ENCODE measurements at places on chromosomes 2 and 18.
A peak's percentile ranks its signal among the peaks of the same experiment; 100 is the strongest.

DNA sequence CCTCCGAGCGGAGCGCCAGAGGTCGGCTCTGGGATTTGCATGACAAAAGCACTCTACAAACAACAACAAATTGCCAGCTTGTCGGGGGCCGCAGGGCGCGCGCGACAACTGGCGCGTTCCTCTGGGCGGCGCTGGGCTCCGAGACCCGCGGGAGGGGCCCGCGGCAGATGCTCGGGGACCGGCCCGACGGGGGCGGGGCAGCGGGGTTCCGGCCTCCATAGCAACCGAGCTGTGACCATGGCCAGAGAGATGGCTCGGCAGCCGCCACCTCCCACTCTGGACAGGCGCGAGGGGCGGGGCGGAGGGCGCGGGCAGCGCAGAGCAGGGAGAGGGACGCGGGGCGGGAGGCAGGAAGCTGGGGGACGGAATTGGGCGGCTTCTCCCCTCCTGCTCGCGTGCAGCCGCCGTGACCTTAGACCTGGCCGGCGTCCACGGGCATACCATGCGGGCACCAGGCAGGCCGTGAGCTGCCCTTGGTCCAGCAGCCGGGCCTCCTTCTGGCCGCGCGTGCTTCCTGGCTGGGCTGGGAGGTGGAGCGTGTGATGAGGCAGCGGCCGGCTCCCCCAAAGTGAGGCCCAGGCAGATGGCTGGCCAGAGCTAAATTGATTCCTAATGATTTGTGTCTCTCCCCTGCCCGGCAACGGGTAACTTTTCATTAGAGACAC lies 171.5 kb downstream of the CELF4 start:
- DNase-seq, result peak; percentile 77

DNA sequence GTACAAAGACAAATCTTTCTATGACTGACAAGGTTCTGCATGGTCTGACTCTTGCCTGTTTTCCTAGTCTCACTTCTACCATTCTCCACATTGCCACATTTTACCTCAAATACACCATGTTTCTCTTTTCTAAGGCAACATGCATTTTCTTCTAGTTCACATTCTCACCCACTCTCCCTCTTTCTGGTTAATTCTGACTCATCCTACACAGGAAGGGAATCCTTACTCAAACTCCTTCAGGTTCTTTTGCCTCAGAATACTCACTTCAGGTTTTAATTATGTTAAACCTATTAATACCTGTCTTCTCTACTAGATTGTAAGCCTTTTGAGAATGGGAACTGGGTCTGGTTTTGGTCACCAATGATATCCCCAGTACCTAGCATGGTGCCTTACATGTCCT lies 47.2 kb downstream of the MAP2 start:
- no peak for DNase-seq

DNA sequence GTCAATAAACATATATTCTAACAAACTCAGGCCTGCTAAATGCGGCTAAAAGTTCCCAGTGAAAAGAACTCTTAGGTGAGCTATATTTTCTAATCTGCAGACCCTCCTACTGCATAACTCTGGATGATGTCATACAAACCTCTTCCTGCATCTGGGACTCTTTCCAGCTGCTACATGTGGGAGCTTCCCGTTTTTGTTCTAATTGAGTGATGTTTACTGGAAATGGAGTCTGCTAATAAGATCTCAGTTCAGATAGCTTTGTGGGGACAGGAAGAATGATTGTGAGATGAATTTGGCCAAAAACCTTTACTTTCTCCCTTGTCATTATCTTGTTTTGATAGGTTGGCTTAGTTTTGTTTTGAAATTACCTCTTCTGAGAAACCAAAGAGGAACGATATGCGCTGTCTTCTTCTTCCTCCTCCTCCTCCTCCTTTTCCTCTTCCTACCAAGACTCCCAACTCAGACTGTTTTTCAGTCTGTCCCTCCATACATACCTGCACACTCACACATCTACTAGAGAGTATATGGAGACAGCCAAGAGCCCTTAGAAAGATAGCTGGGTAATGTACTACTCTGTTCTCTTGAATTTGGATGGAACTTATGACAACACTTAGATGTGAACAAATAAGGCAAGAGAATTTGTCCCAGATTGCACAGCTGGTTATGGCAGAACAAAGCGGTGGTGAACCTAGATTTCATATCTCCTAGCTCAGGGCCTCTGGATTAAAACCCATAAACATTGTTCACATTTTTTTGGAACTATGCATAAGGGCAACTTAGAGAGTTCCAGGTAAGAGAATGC lies 39.8 kb upstream of the AAK1 start:
- DNase-seq, result no peak

GRCh38 chr2:48075631-48076030 lies 169.3 kb upstream of the FBXO11 start:
- DNase-seq, result no peak

GRCh38 chr2:74004212-74005182 lies 19.8 kb downstream of the TET3 start:
- DNase-seq, result no peak

DNA sequence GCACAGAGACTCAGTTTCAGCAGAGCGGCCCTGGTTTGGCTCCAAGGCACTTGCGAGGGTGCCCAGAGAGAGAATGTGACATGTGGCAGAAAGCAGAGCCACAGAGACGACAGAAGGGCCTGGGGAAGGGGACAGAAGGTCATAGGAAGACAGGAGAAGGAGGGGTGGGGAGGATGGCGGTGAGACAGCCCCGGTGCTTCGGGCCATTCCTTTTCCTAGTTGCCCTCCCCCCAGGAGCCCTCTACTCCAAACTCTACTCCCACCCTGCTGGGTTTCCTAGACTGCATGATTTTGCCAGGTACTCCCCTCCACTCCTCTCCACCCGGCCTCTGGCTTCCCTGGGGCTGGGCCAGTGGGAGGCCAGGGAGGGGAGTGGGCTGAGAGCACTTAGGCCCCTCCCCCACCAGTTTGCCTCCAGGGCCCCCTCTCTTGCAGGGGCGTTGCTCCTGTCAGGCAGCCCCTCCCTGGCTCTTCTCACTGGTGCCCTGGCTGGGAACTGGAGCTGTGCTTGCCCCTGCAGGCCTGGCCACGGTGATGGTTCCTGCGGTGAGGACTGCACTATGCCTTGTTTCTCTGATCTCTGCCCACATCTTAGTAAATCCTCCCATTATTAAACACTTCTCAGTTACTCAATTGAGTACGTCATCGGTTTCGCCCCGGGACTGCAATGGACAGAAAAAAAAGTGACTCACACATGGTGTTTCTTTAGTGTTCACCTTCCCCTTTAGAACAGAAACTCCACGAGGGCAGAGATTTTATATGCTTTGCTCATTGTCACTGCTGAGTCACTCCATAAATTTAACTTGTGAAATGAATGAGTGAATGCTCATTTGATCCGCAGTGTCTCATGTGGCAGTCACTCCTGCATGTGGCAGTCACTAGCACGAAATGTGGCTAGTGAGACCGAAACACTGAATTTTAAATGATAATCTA lies 58.7 kb upstream of the SP3 start:
- DNase-seq, result peak; percentile 17

- DNase-seq, result no peak
Measured at GRCh38 chr2:145394181-145394580, 874.3 kb upstream of the ZEB2 start.

DNA sequence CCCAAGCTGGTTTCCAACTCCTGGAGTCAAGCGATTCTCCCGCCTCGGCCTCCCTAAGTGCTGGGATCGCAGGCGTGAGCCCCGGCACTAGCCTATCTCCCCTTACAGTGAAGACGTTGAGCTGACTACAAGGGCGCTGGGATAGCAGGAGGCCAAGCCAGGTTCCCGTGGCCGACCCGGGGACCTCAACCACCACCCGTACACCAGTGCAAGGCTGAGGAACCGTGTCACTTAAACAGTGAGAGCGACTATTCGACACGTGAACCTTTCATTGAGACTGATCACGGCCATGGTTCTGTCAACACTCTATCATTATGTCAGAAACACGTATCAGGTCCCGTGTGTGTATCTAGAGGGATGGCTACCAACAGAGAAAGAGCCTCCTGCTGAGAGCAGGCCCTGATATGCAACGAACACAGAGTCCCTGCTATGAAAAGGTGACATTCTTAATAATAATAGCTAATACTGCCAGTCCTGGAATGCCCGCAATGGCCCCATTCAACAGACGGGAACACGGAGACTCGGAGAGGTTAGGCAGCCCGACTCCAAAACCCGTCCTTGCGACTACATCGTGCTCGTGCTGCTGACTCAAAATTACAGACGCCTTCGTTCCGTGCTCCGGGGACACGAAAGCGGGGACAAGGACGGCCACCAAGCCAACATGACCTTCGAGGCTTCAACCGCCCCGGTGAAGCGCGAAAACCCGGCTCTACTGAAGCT lies 833 bp downstream of the AFG3L2 start:
- DNase-seq, result peak; percentile 29

DNA sequence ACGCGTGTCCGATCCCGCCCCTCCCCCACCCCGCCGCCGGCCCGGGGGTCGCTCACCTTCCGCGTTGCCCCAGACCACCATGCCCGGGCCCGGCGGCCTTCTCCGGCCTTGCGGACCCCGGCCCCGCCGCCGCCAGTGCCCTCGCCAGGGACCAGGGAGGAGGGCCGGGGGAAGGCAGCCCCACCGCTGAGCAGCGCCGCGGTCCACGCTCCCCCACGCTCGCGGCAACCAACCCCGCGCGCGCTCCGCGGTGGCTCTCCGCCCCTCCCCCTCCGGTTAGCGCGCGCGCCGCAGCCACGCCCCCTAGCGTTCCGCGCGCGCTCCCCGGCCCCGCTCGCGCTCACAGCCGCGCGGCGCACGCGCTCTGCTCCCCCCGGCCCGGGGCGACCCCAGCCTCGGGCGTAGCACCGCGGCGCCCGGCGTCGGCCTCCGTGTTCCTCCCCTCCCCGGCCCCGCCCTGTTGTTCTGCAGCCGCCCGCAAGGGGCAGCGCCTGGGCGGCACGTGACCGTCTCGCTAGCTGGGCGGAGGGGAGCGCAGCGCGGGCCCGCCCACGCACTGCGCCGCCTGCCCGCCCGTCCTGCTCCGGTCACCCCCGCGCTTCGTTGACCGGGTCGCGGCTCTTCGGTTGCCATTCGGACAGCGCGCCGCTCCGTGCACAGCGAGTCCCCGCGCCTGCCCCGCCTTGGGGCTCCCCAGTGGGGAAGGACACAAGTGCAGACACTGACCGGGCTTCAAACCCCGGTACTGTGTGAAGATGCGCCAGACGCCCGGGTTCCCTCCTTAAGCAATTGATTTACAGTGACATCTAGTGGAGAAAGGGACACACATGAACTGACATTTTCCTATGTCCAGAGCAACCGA lies at the start of gene REV1:
TSS of gene REV1 (minus strand) at position 257 of the 862 bp plus-strand sequence. CDS start 25,042 bp downstream, outside the sequence.
- peak; percentile 97 for DNase-seq

GRCh38 chr2:155377931-155378444 lies 679.5 kb downstream of the KCNJ3 start:
- DNase-seq, result no peak

DNA sequence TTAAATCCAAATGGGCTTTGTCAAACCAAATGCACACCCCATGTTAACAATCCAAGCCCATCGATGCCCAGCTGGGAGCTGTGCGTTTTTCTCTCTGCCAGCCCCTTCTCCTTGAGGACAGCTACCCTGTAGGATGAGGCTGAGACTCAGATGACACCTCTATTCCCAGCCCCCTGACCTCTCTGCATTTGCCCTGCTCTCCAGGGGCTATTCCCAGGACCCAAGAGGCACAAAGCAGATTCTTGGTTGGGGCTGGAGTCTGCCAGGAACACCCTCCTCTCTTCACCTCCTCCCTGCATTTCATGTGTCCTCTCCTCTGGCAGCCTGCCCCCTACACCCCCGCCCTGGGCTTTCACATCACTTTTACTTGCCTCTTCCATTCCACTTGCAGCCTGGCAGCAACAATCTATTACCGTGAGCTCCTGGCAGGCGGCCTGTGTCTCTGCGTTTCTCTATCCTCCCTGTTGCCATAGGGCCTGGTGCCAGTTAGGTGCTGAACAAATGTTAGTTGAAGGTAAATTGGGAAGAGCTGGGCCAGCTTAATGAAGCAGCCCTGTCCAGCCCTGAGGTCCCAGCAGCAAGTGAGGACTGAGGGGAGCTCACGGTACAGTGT lies 51.8 kb downstream of the ADD2 start:
- DNase-seq, result no peak

GRCh38 chr2:219574484-219575311 lies 2.6 kb downstream of the INHA start:
- peak; percentile 30 for DNase-seq

DNA sequence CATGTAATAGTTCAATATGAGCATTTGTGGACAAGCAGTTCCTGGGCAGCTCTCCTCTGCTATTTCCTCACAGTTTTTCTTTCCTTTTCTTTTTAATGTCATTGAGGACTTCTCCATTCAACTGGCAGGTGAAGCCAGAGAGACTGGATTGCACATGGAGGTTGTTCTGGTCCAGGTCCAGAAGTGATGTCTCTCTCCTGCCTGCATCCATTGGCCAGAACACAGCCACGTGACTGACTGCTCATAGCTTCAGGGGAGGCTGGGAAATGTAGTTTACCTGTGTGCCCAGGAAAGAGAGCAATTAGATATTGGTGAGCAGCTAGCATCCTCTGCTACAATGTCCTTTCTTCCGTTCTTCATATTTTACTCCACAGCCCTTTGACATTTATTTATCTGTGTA lies 20.2 kb upstream of the ADAM23 start:
- DNase-seq, result no peak

GRCh38 chr2:119629323-119629825 lies 49.6 kb upstream of the TMEM177 start:
- DNase-seq, result no peak

GRCh38 chr2:6073191-6074088 lies 381.3 kb downstream of the SOX11 start:
- DNase-seq, result peak; percentile 87

DNA sequence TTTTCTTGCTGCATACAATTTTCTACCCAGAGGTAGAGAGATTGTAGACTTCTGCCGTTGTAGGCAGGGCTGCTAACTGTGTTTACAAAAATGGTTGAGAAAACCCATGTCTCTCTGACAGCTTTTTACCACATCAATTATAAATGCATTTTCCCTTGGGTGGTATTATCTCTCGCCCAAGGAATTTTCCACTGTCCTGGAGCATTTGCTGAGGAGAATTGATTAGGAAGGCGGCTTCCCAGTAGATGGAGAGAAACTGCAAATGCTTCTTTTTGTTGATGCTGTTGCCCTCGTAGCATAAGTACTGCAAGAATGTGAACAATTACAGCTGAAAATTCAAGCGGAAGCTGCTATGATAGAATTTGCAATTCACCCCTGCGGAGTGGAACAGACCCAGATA lies 1007.7 kb upstream of the KLHL29 start:
- DNase-seq, result no peak

- DNase-seq, result no peak
Measured at GRCh38 chr2:29276151-29276550, 160.9 kb downstream of the CLIP4 start.

GRCh38 chr2:106839849-106840595 lies 45.9 kb downstream of the ST6GAL2 start:
- DNase-seq, result peak; percentile 18

- DNase-seq, result no peak
Measured at GRCh38 chr2:43388371-43388770, 162.0 kb upstream of the ZFP36L2 start.

DNA sequence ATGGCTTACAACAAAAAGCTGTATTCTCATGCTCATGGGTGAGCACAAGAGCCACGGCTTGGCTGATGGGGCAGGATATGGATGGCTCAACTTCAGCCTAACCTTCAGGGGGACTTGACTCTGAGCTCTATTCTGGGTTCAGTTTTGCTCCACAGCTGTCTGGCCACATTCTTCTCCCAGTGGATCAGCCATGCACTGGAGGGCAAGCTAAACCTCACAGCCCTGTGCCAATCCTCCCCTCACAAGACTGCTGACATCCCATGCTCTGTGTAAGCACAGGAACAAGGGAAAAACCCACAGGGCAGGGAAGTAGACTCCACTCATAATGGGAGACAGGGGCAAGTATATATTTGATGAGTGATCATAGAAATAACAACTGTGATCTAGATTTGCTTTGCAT lies 35.6 kb downstream of the COPS8 start:
- DNase-seq, result no peak

All from NCI-H345 (cell line).